AG04449 (cell line): ENCODE measurements at places on chromosomes 2 and 18.

DNA sequence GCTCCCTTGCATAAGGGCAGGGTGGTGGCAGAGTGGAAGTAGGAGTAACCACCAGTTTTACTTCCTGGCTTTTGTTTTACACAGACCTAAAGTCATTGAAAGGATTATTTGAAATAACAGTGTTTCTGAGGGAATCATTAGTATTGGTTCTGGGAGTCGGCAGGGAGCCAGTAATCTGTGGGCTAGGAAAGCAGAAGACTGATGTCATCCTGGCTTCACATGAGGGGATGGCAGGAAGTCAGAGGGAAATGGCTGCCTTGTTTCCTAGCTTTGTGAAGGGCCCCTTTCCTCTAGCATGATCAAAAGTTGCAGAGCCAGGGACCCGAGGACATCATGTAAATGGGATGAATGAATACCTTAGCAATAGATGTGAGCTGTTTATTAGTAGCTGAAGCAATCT, 792.6 kb downstream of the CPS1 start:
- DNase-seq: no peak

- no peak for DNase-seq
These were observed 11.4 kb upstream of the IL36A start for GRCh38 chr2:112993831-112994230.

DNA sequence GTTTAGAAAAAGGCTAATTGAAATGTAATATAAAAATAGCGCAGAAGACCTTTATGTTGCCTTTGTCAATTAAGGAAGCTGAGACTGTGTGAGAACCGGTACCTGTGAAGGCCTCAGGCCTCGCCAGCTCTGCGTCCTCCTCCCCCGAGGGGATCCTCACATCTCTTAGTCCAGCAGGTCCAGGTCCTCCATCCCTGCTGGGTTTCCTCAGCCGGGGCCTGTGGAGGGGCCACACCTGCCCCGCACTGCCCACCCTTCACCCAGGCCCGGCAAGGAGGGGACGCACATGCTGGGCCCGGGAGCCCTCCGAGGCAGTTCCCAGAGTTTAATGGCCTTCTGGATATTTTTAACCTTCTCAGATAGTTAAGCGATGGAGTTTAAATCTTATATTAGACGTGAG, 3.5 kb downstream of the KCNG2 start:
- DNase-seq: no peak

DNA sequence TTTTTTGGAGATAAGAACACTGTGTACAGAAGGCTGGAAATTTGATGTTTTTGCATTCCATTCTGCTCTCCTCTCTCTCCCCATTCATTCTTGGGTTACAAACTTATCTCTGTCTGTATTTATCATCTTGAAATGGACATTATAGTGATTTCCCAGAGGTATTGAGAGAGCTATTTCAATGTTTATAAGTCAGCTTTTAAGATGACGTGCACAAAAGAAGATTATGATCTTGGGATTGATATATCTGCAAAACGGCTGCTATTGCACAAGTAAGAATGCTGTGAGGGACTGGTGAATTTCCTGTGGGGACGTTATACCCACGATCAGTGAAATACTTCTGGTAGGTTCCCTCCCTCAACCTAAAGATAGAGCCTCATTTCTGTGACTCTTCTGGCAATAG, 61.0 kb upstream of the DTNA start:
- no peak for DNase-seq

GRCh38 chr2:39435741-39436591, 1.1 kb downstream of the MAP4K3 start:
- DNase-seq: no peak

DNA sequence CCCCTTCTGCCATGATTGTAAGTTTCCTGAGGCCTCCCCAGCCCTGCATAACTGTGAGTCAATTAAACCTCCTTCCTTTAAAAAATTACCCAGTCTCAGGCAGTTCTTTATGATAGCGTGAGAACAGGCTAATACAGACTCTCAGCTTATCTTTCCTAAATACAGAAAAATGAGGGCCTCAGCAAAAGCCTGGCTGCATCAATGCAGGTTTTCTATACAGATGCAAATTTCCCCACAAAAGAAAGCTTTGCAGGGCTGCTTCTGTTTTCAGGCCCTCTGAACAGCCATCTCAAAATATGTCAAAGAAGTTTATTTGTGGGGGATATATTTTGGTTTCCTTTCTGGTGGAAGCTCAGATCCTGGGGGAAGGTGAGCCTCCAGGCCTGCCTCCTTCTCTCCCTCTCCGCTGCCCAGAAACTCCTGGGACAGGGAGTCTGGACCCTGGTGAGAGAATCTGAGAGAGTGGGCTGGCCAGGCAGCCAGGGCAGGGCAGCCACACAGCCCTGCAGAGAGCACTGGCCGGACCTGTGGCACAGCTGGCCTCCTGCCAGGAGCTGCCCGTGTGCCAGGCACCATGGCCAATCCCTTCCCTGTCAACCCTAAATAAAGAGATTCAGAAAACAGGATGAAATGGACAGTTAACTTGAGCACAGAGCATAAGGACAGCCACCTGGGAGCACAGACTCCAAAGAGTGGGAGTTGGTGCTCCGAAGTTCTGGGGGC, 21.6 kb upstream of the AGXT start:
- DNase-seq: no peak

DNA sequence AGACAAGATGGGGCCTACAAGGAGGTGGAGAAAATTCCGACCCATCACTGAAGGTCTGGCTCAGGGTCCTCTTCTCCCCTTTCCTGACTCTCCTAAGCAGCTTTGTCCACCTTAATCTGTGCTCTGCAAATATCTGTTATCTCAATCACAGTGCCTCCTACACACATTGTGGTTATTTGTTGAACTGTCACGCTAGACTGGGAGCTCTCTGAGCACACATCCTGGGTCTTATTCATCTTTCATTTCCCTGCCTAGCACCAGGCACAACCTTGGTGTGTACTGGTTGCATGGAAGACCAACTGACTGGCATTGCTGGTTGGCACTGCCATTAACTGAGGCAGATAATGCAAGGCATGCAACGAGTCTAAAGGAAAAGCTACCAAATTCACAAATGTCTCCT, 122.9 kb upstream of the ST6GAL2 start:
- DNase-seq: no peak

- DNase-seq: no peak
These were observed at the start of gene PROKR1 for GRCh38 chr2:68643011-68643873. Gene PROKR1, plus strand, starts transcription at chr2:68643579. Its CDS starts 2,243 bp downstream, at chr2:68645822.

GRCh38 chr2:162090109-162090508, 16.1 kb upstream of the DPP4 start:
- DNase-seq: no peak

- DNase-seq: no peak
These were observed 65.2 kb upstream of the ST8SIA5 start for GRCh38 chr18:46821856-46822711.

GRCh38 chr18:8945514-8945913, 157.0 kb upstream of the NDUFV2 start:
- DNase-seq: no peak

DNA sequence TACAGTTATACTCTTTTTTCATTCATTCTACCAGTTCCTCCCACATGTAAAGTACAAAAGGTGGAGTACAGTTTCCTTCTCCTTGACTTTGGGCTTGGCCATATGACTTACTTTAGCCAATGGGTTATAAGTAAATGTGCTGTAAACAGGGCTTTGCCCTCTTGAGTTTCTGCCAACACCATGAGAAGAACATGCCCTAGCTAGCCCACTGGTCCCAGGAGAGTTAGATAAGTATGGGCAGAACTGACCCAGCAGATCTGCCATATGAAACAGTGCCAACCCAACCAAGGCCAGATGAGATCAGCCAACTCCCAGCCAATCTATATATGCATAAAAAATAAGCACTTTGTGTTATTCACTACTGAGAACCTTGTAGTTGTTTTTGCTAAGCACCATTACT, 25.5 kb downstream of the ZC3H8 start:
- no peak for DNase-seq

DNA sequence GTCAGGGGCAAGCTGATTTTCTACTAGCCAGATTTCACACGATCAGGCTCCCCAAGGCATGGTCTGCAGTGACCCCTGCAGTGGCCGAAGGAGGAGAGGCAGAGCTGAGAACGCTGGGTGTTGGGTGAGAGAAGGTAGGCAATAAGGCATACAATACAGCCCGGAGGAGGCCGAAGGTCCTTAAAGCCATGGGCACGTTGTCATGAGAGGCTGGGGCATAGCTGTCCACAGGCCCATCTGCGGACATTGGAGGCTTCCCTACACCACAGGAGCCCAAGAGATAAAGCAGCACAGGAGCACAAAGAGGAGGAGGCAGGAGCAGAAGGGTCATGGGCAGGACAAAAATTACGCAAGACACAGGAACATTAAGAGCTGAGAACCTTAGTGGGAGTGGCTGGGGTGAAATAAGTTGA, 16.7 kb upstream of the BZW1 start:
- no peak for DNase-seq

DNA sequence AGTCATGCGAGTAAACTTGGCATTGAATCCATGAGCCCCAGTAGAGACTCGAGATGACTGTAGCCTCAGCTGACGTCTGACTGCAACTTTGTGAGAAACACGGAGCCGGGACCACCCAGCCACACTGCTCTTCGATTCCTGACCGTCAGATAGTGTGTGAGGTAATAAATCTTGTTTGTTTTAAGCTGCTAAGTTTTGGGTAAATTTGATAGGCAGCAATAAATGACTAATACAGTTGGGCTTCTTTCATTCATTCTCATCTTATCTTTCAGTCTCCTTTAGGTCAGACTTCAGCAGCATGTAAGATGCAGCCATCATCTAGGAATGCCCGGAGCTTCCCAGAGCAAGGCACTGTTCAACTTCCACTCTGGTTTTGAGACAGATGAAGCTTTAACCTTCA, 8.0 kb upstream of the KLHL29 start:
- no peak for DNase-seq

DNA sequence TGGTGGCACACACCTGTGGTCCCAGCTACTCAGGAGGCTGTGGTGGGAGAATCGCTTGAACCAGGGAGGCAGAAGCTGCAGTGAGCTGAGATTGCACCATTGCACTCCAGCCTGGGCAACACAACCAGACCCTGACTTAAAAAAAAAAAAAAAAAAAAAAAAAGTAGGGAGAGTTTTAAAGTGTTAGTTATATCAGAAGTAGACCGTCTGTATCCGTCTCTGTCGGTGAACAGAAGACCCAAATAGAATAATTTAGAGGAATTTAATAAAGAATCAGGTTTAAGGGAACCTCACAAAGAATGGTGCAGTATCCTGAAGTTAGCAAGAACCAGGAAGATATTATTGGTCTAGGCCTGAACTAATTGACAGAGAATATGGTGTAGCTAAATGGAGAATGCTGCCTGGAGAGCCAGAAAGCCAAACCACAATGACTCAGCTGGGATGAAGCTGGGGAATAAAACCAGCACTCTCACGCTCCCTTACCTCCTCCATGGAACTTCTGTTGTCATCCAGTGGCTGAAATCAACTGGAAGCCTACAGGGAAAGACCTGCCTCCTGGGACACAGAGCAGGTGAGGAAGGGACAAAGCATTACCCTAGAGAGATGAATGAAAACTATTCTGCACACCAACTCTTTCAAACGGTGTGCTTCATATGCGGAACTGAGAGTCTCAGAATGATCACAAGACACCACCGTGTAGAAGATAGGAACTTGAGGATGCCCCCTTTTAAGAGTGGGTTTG, 39.1 kb upstream of the PLEKHM3 start:
- DNase-seq: peak; percentile 78

DNA sequence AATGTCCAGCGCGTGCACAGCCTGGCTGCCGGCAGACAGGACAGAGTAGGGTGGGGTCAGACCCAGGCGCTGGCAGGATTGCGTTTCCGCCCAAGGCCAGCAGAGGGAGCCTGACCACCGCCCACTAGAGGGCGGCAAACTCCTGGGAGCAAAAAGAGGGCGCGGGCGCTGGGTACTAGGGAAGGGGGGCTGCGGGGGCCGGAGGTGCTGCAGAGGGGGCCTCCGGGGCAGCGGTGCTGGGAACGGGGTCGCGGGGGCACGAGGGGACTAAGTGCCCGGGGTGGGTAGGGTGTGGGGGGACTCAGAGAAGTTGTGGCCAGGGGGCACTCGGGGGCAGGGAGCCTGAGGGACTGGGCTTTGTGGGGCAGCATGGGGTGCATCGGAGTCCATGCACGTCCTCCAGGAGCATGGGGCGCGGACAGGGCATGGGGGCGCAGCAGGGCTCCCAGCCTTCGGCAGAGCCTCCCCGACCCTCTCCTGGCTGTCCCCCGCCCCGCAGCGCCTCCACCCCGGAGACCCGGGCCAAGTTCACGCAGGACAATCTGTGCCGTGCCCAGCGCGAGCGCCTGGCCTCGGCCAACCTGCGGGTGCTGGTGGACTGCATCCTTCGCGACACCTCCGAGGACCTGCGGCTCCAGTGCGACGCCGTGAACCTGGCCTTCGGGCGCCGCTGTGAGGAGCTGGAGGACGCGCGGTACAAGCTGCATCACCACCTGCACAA, 3.2 kb downstream of the TEKT4 start:
- DNase-seq: no peak

GRCh38 chr2:96906729-96907114, 36.8 kb upstream of the SEMA4C start:
- no peak for DNase-seq

GRCh38 chr18:12324991-12325725, 17.1 kb downstream of the TUBB6 start:
- no peak for DNase-seq

DNA sequence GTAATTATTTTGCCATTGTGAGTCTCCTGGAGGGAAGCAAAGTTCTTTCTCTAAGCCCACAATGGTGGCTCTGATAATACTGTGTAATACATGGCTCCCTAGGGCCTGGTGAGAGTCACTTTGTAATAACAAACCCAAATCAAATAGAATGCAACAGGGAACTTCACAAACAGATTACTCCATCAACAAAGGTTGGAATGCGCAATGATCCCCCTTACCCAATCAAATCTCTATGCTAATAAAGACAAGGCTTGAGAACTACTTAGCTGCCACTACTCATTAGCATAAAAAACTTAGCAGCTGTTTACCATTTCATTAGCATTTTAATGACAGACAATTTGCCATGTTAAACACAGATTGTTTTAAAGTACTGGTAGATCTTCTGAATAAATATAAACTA, 285.6 kb upstream of the SESTD1 start:
- no peak for DNase-seq

DNA sequence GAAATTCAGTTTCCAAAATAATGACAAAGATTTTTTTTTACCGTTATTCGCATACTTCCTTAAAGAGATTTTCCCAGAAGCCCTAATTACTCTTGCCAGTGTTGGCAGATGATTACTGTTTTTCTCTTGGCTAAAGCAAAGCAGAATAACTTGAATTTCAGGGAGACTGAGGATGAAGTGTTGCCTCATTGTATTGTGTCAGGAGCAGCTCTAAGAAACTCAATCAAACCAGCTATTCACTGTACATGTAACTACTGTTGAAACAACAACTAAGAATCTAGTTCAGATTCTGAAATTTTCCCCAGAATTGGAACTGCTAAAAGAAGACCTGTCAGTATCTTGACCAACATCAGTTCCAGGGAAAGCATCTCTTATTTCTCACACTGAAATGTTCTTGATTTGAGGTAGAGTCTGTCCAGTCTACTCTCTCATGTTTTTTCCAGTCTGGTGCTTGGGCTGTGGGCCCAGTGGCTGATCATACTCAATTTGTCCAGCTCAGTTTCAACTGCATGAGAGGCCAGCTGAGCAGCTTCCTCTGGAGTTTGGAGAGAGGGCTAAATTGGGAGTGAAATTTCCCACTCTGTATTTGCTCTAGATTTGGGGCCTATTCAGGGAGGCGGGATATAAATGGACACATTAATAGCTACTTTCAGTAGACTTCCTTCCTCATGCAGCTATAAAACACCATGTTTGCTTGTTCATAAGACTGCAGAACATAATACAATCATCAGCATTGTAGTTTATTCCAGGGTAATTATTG, 78.5 kb downstream of the PPP1R1C start:
- no peak for DNase-seq

GRCh38 chr2:241363426-241363825, 7.3 kb downstream of the FARP2 start:
- DNase-seq: no peak

GRCh38 chr2:163713534-163714311, 22.1 kb downstream of the FIGN start:
- no peak for DNase-seq
